Epithelial cell of alveolus of lung (primary cell): ENCODE measurements at places on chromosomes 6 and 20. TPM values are rescaled to one million over a fixed set of nuclear protein-coding genes. Genes with fewer than 3 reads are reported as not detected.

The PYGB gene
- 37.3 and 153 TPM in 2 replicates for total RNA-seq

The CRISP3 gene
- total RNA-seq = not detected in 2 replicates

The GSTA2 gene
- not detected in 2 replicates for total RNA-seq

The WFDC5 gene
- not detected in 2 replicates for total RNA-seq

The PSMB9 gene
- 7.8 and 43.2 TPM in 2 replicates for total RNA-seq

The RSPH9 gene
- 0.24 and 0.78 TPM in 2 replicates for total RNA-seq

The MYLK4 gene
- 0.13 and 0.24 TPM in 2 replicates for total RNA-seq
